ENCODE measurements at places on chromosomes 7 and 10.

DNA sequence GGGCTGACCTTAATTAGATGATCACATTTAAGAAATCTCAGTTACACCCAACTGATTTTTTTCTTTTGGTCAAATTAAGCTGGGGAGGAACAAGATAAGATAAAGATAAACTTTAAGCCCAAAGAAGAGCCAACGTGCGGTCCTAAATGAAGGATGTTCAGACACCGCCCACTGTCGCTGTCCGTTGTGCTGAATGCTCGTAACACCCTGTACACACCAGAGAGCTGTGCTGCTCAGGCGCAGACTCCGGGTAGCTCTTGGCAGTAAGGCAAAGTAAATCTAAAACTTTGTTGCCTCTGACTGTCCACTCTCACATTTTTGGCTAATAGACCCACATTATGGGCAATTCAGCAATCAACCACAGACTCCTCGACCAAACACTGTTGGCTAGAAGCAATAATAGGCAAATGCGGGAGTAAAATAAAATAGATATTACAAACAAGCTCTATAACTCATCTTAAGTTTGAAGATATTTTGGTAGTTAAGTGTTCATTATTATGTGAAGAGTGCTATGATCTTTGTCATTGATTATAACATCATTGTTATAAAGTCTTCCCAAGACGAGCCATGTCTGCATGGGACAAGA is 57.1 kb downstream of the PLPP4 start:
- no peak for DNase-seq

- DNase-seq: no peak
These were observed 54.1 kb upstream of the NXPH1 start for GRCh38 chr7:8379264-8379663.

- no peak for DNase-seq
These were observed 189.6 kb upstream of the INHBA start for GRCh38 chr7:41892356-41893100.

DNA sequence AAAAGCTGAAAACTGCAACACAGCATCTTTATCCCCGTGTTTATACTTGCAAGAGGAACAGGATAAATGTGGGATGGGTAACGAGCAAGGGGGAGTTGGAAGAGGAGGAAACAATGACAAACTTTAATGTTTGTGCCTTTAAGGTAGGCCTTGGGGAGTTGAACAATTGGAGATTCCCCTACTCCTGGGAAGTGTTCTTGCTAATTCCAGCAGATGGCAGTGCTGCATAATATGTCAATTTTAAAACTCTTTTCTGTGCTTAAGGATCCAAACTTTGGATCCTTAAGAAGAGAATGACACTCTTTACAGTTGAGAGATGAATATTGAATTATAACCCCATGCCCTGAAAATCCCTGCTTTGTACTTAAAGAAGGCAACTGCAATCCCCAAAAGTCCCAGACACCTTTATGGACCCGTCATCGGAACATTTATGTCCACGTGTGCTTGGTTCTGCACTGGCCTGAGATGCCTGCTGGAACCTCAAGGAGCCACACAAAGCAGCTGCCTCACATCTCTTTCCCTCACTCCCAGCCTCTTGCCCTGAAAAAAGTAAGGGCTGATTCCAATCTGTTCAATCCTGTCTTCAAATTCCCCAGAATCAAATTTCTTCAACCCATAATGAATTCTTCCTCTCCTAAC is 12.0 kb downstream of the IFIT5 start:
- no peak for DNase-seq

- DNase-seq: no peak
These were observed 124.3 kb downstream of the NEURL1 start for GRCh38 chr10:103617602-103618385.

DNA sequence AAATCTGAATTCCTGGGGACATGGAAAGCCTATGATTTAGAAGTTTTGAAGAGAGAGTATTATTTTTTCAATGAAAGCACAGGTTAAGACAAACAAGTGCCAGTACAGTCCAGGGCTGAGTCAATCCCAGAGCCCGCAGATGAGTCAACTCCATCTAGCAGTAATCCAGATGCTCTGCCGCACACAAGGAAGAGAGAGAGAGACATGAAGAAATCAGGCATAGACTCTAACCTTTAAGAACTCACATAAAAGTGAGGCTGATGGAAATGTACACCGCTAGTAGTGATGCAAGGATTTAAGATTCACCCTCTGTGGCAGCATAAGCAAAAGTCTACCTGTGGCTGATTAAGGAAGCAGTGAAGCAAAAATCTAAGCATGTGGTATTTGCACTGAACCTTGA is 651.5 kb downstream of the TNS3 start:
- DNase-seq: peak; percentile 85

DNA sequence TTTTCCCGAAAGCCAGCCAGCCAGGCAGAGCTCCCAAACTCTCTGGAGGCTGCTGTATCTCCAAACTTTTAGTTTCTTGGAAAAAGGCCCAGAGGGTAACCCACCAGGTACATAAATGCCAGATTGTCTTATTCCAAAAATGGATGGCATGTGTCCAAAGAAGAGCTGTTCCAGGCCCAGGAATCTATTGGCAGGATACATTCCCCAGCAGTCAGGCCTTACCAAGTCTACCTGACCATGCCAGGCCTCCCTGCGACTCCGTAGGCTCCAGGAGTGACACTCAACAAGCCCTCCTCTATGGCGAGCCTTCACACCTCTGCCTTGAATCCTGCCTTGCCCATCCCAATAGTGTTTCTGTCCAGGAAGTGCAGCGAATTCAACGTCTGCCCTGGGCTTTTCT is 95.6 kb downstream of the GRB10 start:
- no peak for DNase-seq

DNA sequence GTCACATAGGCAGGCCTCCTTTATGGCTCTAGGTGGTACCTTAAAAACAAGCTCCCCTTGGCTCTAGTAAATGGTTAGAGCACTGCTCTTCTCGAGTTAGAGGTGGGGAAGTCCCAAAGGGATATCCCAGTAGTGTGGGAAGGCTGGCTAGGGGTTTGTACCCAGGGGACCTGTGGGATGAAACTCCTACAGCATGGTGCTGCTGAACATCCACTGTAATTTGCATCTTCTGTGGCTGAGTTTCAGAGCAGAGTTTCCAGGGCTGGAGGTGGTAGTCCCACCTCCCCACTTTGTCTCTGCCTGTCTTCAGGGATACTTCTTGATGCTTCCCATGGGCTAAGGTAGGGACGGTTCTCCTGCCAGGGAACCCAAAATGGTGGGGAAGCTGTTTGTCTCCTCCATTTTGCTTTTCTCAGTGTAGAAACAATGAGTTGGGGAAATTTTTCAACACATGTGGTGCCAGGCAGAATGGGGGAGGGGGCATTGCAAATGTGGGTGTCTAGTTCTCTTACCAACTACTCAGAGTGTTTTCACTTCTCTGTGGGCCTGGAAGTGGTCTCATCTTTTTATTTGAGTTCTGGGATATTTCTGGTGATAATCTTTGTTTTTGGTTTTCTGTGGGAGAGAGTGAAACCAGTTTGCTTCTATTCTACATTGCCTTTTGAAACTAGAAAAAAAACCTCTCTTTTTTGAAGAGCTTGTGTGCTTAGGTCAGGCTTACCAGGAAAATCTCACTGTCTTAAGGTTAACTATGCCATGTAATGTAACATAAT is 36.3 kb downstream of the SCART1 start:
- DNase-seq: no peak

DNA sequence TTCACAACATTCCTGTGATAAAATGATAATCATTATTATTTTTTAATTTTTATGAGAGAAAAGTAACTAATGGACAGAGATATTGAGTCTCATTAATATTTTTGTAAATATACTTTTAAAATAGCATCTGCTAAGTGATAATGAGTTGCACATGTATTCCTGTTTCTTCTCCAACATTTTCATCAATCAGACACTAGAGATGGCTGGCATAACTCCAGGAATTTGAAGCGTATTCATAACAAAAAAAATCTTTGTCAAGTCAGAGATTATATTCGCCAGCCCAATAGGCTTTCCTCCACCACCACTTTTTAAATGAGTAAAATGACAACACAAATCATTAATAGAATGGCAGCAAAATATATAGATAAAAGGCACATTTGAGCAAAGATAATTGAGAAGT is 524.0 kb upstream of the KCND2 start:
- DNase-seq: no peak

GRCh38 chr7:40232242-40232893 is 97.6 kb downstream of the SUGCT start:
- peak; percentile 70 for DNase-seq

- DNase-seq: no peak
These were observed 23.1 kb upstream of the SDHAF3 start for GRCh38 chr7:97094284-97094930.

DNA sequence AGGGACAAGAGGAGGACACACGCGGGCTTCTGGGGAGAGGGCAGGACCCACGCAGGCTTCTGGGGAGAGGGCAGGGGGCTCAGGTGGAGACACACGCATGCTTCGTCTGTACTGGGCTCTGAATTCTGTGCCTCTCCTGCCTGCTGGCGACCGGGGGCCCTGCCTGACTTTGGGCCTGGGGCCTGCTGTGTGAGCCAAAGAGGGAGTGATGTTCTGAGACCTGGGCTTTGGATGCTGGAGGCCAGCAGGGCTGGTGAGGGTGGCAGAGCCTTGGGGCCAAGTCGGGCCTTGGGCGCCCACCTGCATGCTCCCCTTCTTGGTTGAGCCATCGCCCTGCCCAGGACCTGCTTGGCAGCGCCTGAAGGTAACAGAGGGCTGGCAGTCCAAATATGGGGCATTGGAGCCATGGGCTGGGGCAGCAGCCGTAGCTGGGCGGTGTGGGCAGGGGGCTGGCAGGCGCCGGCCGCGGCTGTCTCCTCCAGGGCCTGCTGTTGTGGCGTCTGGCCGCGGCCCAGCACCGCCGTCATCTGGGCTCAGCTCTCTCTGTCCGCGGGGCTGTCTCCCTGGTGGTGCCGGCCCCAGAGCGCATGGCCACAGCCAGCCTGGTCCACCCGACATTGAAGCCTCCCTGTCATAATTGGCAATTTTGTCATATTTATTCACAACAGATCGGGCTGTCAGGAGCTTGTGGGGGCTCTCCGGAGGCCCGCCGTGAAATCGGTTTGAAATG is 78.9 kb downstream of the UNCX start:
- DNase-seq: no peak

- DNase-seq: no peak
These were observed 35.3 kb downstream of the IL15RA start for GRCh38 chr10:5942001-5942400.

DNA sequence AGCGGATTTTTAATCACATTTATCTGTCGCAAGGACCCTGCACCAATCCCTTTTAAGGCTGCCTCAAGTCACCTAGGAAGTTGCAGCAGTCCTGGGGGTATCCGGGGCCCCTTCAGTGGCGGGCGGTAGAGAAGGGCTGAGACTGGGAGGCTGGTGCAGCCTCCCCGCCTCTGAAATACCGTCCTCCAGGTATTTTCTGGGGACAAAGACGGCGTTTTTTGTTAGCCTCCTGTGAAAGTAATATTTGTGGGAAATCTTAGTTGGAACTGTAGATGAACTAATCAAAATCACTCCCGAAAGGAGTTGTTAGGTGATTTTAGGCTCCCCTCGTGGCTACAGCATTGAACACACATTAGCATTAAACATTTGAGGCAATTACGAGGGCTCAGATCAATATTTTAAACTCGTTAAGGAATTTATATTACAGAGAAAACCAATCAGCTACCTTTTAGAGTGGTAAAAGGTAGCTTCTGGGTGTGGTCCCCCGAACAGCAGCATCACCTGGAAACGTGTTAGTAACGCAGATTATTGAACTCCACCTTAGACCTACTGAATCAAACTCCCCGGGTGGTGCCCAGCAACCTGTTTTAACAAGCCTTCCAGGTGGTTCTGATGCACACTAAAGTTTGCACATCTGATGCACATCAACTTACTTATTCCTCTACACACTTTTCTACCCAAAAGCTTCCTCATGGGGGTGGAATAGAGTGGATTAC is 530 bp upstream of the ANXA7 start:
- DNase-seq: no peak

DNA sequence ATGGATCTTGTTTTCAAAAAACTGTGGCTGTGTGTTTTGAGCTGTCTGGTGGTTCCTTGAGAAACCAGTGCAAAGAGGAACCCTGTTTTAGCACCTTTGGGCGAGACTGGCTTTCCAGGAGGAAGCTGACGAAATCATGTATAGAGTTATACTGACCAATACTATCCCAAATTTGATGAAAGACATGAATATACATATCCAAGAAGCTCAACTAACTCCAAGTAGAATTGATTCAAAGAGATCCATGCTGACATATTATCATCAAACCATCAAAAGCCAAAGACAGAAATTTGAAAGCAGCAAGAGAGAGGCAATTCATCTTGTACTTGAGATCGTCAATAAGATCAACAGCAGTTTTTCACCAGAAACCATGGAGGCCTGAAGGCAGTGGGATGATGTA is 610.7 kb downstream of the DNAJB6 start:
- no peak for DNase-seq

- DNase-seq: no peak
These were observed 57.0 kb downstream of the STRA8 start for GRCh38 chr7:135290594-135290993.

GRCh38 chr7:9091282-9091681 is 657.9 kb downstream of the NXPH1 start:
- no peak for DNase-seq

DNA sequence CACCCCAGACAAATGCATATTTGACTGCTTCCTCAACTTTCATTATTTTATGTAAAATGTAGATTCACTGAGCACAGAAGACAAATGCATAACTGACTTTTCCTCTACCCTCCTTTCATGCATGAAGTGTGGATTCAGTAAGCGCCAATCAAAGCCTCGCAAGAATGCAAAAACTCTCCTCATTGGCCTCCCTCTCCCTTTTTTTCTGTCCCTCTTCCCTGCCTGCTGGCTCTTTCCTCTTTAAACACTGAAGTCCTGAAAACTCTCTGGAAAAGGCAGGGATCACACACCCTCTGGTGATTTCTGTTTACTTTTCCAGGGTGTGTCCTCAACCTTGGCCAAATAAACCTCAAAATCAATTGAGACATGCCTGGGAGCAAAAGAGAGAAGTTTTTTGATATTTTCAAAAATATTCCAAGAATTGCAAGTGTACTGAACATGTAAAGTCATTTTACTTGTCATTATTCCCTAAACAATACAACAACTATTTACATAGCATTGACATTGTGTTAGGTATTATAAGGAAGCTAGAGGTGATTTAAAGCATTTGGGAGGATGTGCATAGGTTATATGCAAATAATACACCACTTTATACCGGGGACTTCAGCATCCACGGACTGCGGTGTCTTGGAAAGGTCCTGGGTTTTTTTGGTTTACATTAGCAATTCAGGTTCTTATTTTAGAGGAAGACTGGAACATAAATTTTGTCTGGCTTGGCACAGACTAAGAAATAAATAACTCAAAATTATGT is 71.4 kb downstream of the SEC61G start:
- DNase-seq: no peak

DNA sequence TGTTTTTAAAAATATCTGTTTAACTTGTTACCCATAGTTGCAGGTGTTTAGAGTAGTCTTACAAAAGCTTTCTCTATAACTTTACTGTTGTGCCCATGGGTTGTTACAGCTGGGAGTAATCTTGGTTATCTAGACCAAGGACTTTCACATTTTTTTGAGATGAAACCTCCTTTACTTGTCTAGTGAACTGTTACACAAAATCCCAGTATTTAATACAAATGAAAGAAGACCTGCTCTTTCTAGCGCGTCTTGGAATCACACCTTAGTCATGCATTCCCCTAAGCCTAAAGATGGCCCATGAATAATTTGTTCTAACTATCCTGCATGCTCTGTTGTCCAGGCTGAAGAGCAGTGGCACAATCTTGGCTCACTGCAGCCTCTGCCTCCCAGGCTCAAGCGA is 38.0 kb downstream of the CSGALNACT2 start:
- no peak for DNase-seq

GRCh38 chr7:96792115-96792514 is 82.5 kb upstream of the SEM1 start:
- DNase-seq: no peak
